ENCODE measurements at places on chromosomes 2 and 18.

DNA sequence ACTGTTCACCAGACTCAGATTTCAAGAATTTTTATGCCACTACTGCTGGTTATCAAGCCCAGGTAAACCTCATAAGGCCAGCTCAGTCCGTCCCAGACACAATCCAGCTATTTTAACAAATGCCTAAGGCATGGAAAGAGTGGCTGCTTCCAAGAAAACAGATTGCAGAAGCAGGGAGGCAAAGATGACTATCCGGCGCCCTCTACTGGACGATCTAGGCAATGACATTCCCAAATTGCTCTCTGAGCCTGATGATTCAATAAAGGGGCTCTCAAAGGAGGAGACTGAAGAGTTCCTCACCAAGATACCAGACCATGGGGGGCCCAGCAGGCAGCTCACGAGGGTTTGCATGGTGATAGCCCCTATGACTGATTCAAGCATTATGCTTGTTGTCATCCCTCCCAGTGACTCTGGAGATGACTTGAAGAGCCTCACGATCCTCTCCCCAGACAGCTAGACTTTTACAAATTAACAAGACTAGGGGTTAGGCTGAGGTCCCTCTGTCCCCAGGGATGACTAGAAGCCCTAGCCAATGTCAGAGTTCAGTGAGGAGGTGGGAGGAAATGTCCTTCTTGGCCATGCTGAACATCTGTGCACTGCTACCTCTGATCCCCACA lies 25.0 kb downstream of the SERPINB8 start:
- DNase-seq = peak; percentile 59

- no peak for DNase-seq
These were observed 262.8 kb downstream of the PTH2R start for GRCh38 chr2:208669394-208669793.

- peak; percentile 48 for DNase-seq
These were observed 233.4 kb upstream of the SIX3 start for GRCh38 chr2:44707945-44708660.

GRCh38 chr2:63569740-63570139 lies 18.5 kb downstream of the WDPCP start:
- DNase-seq = no peak

GRCh38 chr2:145674705-145675104 lies 1154.8 kb upstream of the ZEB2 start:
- no peak for DNase-seq

GRCh38 chr2:105929516-105929915 lies 184.8 kb downstream of the NCK2 start:
- DNase-seq = peak; percentile 7

GRCh38 chr2:240287011-240287410 lies 146.6 kb upstream of the OTOS start:
- DNase-seq = no peak

DNA sequence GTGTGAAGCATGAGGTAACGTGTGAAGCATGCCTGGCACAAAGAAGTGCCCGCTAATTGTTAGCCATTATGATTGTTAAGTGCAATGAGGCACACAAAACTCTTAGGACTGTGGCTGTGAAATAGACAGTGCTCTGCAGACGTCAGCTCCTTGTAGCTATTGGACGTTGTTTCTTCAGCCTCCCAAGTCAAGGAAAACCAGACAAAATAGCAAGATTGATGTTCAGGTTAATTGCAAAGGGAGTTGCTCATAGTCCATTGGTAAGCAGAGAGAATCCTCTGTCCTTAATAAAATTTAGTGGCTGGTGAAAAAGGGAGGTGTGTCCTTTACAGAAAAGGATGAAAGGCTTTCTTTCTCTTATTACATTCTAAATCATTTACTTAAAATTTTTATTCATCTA lies 54.6 kb upstream of the MBP start:
- no peak for DNase-seq

GRCh38 chr2:20282916-20283592 lies 58.1 kb upstream of the SDC1 start:
- no peak for DNase-seq

DNA sequence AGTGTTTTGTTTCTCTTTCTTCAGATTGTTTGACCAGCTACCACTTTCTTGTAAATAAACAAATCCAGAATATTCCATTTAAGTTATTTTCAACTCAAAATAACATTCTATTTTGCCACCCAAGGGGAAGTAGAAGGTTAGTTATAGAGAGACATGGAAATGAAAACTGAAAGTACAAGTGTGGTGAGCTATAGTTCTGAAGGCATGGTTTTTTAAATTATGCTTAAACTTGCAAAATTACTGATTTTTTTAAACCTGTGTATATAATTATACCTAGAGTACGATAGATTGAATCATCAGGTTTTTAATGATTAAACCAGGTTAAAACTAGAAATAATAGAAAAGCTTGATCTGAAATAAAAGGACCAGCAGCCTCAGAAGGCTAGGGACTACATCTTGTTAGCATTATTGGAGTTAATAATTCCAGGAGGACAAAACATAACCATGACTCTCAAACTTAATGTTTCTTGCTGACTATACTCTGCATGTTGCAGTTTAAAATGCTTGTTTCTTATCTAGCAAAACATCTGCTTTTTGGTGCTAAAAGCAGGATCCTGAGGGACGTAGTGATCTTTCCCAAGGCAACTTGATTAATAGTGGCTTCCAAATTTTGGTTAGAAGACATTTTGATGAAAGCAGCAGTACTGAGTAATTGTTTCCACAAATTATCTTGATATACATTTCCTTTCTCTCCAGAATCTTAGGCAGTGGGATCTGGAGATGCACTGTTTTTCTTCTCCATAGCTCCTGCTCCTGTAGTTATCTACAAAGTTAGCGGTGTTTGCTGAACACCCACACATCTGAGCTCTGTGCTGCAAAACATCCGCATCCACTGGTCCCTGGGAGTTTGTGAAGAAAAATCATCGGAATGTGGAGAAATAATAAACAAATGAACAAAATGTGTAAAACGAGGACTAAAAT lies 327.2 kb upstream of the PKDCC start:
- DNase-seq = no peak

All from bronchial epithelial cell (primary cell).